NCI-H774 (cell line): ENCODE measurements at places on chromosomes 16 and 17.

- DNase-seq, result no peak
These were observed 148.5 kb upstream of the XYLT1 start for GRCh38 chr16:17619261-17619660.

DNA sequence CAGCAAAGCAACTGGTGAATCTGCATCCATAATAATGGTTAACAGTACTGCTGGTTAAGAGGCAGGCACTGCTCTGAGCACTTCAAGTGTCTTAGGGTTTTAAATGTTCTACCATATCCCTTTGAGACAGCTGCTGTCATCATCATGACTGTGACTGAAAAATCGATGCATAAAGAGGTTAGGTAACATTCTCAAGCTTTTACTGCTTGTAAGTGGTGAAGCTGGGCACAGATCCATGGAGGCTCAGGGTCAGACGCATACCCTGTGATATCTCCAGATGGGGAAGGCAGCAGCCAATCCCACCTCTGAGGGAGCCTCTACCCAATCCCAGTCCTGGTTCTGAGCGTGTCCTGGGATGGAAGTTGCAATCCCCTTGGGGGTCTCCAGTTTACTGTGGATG is 57.6 kb upstream of the SOX9 start:
- no peak for DNase-seq

DNA sequence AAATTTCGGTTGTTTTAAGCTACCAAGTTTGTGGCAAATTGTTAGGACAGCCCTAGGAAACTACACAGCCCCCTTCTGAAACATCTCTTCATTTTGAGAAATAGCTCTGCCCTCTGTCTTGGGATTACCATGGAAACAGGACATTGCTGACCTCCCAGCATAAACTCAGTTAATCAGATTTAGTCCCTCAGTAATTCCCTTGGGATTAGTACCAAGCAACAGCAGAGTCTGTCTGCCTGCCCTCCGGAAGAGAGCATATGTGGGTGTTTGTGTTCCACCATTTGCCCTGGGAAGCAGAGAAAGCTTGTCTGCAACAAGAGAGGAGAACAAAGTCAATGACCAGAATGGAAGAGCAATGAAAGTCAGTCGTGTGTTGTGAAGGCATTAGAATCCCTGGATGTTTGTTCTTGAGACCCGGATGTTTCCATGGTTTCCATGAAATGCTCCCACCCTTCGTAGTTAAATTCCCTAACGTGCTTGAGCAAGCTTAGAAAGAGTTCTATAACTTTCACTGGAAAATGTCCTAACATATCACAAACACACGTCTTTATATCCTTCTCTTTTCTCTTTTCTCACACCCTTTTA is 26.2 kb downstream of the NUDT7 start:
- no peak for DNase-seq

GRCh38 chr16:67779256-67780014 is 26.9 kb downstream of the RANBP10 start:
- DNase-seq, result no peak

DNA sequence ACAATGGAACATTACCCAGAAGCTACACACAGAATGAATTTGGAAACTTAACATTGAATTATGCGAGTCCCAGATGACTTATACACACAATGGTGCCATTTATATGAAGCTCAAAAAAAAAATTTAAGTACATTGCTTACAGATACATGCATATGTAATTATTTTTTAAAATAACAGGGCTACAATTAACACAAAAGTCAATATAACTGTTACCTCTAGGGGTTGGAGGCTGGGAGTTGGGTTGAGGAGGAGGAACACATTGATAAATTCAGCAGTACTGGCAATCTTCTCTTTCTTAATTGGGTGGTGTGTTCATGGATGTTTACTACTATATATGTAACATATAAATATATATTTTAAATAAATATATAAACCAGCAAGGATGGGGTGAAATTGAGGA is 1.1 kb downstream of the ZNF23 start:
- DNase-seq, result no peak

DNA sequence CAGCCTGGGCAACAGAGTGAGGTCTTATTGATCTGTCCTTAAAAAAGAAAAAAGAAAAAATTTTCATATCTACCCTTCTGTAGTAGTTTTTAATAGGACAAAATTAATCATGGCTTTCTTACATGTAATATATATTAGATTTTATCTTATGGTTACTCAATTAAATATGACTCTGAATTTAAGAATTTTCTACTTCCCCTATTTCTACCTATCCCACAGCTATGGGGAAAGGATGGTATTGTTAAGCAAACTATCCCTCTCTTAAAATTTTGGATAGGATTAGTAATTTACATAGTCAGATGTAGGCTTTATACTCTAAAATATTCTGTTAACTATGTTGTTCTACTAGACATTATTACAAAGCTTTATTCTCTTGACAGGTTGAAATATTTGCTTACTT is 62.5 kb downstream of the NQO1 start:
- no peak for DNase-seq

- no peak for DNase-seq
These were observed 10.9 kb downstream of the UBALD2 start for GRCh38 chr17:76276069-76276431.

- no peak for DNase-seq
These were observed 116.6 kb downstream of the XYLT1 start for GRCh38 chr16:17354141-17354601.

- DNase-seq, result no peak
These were observed at the start of gene CD300LF for GRCh38 chr17:74712756-74713155. CD300LF (minus strand) TSS chr17:74712923; CDS start chr17:74712866, 57 bp downstream.

DNA sequence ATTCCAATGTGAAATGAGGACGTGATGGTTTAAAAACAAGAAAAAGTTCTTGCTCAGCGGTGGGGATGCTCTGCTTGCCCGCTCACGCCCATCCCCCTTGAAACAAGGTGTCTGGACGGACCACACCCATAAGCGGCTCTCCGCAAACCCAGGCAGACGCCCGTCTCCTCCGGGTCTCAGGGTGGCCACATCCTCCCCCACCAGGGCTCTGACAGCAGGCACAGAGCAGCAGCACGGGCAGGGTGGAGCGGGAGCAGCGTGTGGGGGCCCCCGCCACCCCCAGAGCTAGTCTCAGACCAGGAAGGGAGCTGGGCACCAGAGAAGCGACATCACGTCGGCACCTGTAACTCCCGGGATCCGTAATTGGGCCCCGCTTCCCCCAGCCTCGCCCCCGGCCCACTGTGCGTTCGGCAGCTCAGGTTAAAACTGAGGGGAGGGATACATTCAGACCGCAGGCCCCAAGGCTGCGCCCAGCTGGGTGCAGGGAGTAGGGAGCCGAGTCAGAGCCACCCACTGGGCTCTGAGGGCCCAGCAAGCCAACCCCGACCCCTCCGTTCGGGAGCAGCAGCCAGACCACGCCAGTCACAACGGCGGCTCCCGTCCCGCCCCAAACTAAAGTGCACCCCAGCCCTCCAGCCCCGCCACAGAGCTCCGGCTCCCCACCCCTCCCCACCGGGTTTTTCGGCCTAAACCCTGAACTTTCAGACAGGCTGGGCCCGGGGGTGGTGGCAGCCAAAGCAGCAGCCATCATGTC is 22.0 kb downstream of the CLUH start:
- no peak for DNase-seq

GRCh38 chr16:5033256-5034166 is at the start of gene NAGPA:
NAGPA (minus strand) TSS chr16:5033935; CDS start chr16:5033914, 21 bp downstream.
- peak; percentile 63 for DNase-seq

DNA sequence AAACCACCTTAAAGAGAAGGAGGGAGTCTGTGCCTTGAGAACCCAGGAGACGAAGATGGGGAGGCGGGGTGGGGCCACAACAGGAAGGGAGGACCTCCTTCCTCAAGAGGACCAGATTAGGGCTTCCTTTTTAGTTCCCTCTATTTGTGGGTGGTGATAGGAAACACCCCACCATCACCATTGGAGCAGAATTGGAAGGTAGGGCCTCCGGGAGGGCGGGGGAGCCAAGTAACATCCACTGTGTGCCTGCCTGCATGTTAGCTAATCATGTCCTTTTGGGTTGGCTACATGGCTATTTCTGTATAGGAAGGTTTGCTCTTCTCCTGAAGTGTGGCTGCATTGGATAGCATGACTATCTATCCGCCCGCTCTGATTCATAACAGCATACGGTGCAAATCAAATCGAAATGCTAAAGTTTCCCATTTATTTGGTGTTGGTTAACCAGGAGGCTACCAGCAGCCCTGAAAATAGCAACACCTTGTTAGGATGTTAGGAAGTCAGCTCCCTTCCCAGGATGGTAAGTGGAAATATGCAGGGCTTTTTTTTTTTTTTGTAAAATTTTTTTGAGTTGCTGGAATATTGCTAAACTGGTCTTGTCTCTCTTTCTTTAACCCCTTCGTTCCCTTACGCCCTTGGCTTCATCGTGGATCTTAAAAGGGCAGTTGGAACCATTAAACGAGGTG is 4.2 kb downstream of the SYT17 start:
- no peak for DNase-seq

- DNase-seq, result no peak
These were observed 372.7 kb upstream of the ZFHX3 start for GRCh38 chr16:73420676-73421075.

DNA sequence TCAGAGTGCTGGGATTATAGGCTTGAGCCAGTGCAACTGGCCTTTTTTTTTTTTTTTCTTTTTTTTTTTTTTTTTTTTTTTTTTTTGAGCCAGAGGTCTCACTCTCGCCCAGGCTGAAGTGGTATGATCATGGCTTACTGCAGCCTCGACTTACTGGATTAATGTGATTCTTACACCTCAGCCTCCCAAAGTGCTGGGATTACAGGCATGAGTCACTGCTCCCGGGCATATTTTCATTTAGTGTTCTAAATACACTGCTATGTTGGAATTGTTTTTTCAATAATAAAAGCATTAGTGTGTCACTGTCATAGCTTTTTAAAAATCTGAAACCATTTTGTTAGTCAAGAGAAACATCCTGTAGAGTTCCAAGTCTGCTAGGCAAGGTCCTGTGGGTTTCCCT is 40.3 kb downstream of the NDE1 start:
- no peak for DNase-seq

- DNase-seq, result no peak
These were observed 23.8 kb downstream of the LDHD start for GRCh38 chr16:75092777-75093176.

DNA sequence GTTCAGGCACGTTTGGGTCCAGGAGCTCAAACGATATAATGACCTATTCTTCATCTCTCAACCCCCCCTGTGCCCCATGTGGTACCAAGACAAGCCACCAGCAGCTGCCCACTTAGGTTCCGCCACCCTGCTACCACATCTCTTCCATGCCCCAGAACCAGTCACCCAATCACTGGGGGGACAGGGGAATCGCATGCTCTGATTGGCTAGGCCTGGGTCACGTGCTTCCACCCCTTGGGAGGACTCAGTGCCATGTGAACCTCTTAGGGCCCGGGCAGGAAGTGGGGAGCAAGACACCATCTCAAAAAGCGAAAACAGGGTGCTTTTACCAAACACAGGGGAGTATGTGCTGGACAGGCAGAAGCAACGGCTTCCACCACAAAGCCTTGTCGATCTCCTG is 91.3 kb downstream of the KATNIP start:
- DNase-seq, result no peak

DNA sequence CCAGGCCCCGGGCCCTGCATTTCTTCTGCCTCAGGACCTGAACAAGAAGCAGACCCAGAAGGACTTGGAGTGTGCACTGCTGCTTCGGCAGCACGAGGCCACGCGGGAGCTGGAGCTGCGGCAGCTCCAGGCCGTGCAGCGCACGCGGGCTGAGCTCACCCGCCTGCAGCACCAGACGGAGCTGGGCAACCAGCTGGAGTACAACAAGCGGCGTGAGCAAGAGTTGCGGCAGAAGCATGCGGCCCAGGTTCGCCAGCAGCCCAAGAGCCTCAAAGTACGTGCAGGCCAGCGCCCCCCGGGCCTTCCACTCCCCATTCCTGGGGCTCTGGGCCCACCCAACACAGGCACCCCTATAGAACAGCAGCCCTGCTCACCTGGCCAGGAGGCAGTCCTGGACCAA is 9.2 kb downstream of the HIRIP3 start:
- no peak for DNase-seq

DNA sequence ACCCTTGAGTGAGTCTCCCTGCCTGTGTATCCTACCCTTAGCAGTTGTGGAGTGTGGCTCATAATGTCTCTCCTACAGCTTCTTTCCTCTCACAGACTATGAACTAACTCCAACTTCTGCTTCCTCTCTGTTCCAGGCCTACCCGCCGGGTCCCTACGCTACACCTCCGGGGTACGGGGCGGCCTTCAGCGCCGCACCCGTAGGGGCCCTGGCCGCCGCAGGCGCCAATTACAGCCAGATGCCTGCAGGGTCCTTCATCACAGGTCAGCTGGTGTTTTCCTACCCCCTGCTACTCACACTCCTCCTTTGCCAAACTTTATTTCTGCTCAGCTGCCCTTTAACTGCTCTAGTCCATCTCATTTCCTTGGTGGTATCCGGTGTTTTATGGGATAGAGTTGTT is 5.4 kb downstream of the RNF227 start:
- no peak for DNase-seq

GRCh38 chr17:31842195-31843069 is 16.6 kb downstream of the COPRS start:
- peak; percentile 73 for DNase-seq

- no peak for DNase-seq
These were observed 12.3 kb downstream of the CHMP6 start for GRCh38 chr17:81003711-81004475.

GRCh38 chr16:8828541-8829165 is 31.0 kb downstream of the PMM2 start:
- DNase-seq, result no peak

GRCh38 chr17:76134911-76135809 is 5.9 kb downstream of the FOXJ1 start:
- DNase-seq, result no peak

- DNase-seq, result no peak
These were observed 756 bp downstream of the KLHL11 start for GRCh38 chr17:41864498-41864835.

- no peak for DNase-seq
These were observed 80.1 kb downstream of the ABCC1 start for GRCh38 chr16:16029431-16030011.

GRCh38 chr17:78665952-78666920 is 89.0 kb upstream of the DNAH17 start:
- DNase-seq, result no peak

DNA sequence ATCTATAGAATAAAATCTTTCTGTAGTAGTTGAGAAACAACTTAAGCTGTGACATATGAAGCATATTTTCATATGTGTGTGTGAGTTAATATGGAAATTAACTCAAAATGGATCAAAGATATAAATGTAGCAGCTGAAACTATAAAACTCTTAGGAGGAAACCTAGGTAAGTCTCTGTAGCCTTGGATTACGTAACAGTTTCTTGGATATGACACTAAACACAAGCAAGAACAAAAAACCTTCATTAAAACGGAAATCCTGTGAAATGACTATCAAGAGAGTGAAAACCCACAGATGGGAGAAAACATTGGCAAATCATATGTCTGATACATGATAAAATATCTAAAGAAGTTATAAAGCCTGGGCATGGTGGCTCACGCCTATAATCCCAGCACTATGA is 104.4 kb downstream of the VPS53 start:
- no peak for DNase-seq

DNA sequence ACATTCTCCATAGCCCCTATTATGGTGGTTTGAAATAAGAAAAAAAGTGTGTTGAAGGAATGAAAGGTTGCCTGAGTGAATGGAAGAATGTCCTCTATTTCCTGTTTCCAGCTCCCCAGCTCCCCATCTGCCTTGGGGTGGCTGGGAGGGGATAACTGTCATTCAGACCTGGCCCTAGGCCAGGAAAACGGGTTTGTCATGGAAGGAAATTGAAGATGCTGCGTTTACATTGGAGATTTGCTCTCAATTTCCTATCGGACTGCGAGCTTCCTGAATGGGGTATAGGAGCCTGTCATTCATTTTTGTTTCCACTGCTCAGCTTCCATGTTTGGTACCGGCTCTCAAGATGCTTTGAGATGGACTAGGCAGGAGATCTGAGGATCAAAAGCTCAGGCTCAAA is 2.2 kb upstream of the FZD2 start:
- no peak for DNase-seq

- peak; percentile 63 for DNase-seq
These were observed 21.7 kb downstream of the KNOP1 start for GRCh38 chr16:19696328-19696727.
